ENCODE measurements at places on chromosomes 7 and 10.

GRCh38 chr7:115208710-115209560 is 287.0 kb downstream of the MDFIC start:
- DNase-seq: no peak

DNA sequence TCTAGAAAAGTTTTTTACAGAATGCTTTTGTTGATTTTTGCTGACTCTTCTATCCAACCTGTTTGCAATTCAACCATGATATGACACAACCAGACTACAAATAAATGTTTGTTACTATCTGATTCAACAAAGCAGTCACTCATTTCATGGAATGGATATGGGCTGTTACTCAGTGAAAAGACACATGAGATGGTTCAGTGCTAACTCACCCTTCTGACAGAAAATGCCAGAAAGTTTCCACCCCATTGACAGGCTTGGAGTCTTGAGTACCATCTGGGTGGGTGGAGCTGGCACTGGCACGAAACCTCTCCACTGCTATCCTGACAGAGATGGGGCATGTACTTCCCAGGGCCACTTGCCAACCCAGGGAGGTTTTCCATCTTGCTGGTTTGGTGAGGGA is 39.5 kb downstream of the RBM28 start:
- DNase-seq: no peak

DNA sequence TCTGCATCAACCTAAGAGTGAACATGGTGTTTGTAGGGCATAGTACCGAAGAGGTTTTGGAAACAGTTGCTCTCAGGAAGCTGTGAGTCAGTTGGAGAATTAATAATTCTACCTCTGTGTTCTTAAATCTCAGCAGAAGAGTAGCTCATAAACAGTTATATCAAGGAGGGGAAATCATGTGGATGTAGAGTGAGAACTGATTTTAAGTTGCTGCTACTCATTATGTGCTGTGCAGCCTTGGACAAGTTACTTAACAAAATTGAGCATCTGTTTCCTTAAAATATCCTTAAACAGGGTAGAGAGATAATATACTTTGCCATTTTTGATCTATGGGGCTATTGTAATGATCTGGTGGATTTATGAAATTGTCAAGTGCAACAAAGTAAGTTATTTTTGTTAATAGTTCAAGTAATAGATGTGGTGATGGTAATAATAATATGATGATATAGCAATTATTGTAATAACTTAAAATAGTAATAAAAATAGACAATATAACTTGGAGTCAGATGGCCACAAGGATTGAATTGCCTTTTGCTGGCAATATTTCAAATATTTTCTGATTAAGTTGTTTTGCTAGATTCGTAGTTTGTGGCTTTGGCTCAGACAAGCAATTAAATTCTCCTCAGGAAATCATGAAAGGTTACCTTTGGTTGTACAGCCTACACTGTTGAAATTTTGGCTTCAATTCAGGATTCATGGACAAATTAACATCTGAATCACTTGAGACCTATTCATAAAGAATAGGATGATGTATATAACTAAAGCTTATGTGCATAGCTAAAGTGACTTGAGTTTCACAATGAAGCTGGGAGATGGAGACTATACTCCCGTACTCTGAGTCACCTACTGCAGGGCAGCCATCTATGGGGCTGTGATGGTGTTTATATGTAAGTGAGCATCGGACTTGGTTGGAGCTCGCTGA is 228.5 kb downstream of the CDK14 start:
- no peak for DNase-seq

GRCh38 chr7:119733127-119733879 is 539.7 kb upstream of the KCND2 start:
- no peak for DNase-seq

DNA sequence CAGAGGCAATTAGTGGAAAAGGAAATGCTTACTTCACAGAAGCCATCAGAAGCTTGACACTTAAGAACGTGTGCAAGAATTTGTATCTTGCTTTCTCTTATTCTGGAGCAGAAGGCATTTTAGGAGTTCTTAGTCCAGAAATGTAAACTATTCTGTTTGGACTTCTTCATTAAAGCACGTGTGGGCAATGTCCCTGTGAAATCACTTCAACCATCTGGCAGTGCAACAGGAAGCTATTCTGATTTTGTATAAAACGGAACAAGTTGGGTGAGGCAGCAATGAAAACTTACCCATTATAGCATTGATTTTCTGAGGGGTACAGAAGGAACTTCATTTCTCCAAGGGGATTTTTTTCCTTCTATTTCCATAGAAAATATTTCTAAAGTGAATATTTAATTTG is 21.3 kb upstream of the ARHGAP21 start:
- no peak for DNase-seq

DNA sequence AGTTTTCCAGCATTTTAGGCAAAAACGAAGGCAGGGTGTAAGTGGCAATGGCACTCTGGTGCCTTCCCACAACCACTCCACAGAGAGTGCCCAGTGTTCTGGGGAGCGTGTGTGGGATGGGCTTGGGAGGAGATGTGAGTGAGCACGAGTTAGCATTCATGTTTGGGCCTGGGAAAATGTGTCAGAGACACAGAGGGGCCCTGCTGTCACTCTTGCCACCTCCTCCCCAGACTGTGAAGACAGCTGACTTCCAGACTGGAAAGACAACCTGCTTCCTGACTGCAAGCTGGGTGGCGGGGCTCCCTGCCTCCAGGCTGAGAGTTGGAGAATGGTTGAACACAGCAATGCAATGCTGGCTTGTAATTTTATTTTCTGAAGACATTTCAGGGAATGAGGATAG is 454.5 kb upstream of the ZMIZ1 start:
- no peak for DNase-seq

GRCh38 chr10:1853801-1854200 is 116.5 kb upstream of the ADARB2 start:
- DNase-seq: no peak

- DNase-seq: no peak
These were observed 79.5 kb upstream of the LRRC17 start for GRCh38 chr7:102833343-102833742.

- DNase-seq: no peak
These were observed 51.9 kb downstream of the CDC14C start for GRCh38 chr7:48976253-48976652.

DNA sequence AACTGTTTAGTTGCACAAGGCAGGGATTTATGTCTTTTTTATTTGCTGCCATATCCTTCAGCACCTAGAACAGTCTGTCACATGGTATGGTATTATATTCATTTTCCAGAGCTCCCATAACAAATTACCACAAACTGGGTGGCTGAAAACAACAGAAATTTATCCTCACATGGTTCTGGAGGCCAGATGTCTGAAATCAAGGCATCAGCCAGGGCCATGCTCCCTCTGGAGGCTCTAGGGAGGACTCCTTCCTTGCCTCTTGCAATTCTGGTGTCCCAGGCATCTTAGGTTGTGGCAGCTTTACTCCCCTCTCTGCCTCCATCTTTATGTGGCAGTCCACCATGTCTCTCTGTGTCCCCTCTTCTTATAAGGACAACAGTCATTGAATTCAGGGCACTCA is 43.1 kb downstream of the MET start:
- DNase-seq: no peak

DNA sequence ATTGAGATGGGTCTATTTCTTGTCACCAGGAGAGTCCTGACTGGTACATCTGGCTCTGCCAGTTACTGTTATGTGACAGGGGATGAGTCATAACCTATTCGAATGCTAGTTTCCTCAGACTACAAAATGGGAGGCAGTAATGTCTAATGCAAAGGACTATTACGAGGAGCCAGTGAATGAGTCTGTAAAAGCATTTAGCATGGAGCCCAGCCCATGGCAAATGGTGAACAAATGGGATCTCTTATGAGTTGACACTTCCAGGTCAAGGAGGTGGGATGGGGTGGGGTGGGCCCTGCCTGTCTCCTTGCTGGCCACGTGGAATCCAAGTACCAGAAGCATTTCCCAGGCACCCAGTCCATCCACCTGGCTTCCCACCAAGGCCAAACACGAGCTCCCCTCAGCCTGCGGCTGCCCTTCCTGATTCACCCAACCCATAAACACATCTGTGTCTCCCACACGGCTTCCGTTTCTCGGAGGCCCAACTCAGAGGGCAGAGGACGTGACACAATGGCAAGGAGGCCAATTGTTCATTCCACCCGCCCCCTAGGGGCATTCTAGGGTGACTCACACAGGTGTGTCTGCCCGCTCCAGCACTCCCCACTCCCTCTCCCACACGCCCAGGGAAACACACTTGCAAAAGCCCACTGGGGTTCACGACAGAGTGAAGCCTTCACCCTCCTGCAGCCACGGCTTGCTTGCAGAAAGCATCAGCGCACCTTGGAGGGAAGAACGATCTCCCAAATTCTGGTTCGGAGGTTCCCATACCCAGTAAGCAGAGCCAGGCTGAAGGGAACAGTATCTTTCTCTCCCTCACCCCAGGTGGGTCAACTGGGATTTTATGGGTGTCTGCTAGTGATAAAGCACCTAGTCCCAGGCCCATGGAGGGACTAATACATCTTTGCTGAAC is 109.8 kb downstream of the SH3PXD2A start:
- DNase-seq: peak; percentile 75

DNA sequence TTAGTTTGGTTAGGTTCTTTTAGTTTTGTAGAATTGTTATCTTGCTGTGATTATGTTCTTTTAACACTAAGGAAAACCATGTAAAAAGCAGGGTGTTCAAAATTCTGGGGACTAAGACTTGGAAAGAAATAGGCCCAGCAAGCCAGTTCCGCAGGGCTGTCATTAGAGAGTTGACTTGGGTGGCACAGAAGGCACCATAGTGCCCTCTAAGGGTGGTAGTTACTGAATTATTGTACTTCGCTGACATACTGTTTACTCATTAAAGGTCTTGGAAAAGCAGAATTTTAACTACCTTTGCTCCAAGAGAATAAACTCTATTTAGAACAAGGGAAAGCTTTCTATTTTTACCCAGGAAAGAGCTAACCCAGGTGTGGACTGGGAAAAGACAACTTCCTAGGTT is 86.5 kb downstream of the OTUD1 start:
- no peak for DNase-seq
